ENCODE measurements at places on chromosomes 6 and 20. TPM values are rescaled to one million over a fixed set of nuclear protein-coding genes. Genes with fewer than 3 reads are reported as not detected.

ERVFRD-1 gene
- total RNA-seq: not detected

SLC22A3 gene
- 0.16 TPM for total RNA-seq

ADGRG6 gene
- total RNA-seq: 0.36 TPM

IPCEF1 gene
- 0.24 TPM for total RNA-seq

SNAI1 gene
- 3.1 TPM for total RNA-seq

LCA5 gene
- total RNA-seq: 5.4 TPM

LINC00237 gene
- not detected for total RNA-seq

SLC16A10 gene
- total RNA-seq: 0.81 TPM

NKX2-4 gene
- total RNA-seq: not detected

ALDH8A1 gene
- total RNA-seq: 0.16 TPM

ANKRD66 gene
- not detected for total RNA-seq

CCDC170 gene
- 3.2 TPM for total RNA-seq
